ENCODE measurements at places on chromosomes 1 and 21. TPM values are rescaled to one million over a fixed set of nuclear protein-coding genes. Genes with fewer than 3 reads are reported as not detected.

DNA sequence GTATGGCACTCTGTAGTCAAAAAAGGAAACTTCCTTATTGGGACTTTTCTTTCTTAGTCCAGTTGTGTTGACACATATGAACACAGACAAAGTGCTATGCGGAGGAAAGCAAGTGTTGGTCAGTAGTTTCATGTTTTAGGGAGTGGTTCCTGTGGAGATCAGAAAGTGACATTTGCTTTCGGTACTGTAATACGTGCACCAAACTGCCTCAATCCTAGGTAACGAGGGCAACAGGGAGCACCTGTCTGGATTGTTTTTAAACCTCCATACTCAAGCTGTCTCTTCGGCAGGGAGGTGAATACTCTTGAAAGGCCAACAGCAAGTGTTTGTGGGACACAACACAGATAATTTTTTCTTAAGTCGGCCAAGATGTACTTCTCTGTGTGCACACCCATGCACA, 9.1 kb downstream of the RHOU start:
- DNase-seq = no peak

GRCh38 chr1:241695246-241696171, 43.4 kb downstream of the WDR64 start:
- DNase-seq = no peak

- no peak for DNase-seq
Measured at GRCh38 chr1:158056498-158056897, 63.1 kb downstream of the KIRREL1 start.

DNA sequence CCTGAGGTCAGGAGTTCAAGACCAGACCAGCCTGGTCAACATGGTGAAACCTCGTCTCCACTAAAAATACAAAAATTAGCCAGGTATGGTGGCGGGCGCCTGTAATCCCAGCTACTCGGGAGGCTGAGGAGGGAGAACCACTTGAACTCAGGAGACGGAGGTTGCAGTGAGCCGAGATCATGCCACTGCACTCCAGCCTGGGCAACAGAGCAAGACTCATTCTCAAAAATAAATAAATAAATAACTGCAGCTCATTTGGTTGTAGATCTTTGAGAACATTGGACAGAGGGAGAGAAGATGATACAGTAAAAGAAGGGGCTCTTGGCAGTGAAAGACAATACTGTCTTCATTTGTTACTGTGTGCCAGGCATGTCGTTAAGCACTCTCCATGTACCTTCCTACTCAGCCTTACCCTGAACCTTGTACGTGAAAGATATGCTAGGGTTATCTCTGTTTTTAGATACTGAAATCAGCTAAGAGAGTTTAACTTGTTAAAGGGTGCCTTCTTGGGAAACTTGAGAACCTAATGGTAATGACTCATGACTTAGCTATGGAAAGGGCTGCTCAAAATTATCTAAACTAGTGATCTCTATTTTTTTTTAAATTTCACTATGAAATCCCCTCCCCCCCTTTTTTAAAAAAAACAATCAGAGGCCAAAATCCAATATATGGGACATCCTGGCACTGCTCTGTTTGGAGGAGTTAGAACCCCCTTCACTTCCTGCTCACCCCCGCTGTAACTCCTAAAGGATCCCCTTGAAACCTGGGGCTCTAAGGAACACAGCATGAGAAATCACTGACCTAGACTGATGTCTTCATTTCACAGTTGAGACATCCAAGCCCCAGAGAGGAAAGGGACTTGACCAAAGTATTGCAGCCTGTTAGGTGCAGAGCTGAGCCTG, 6.8 kb upstream of the KPNA6 start:
- no peak for DNase-seq

FAM78B gene
- not detected for total RNA-seq

KRTAP21-2 gene
- total RNA-seq = not detected

CSMD2 gene
- total RNA-seq = not detected

GRCh38 chr1:152505083-152505482, 5.5 kb upstream of the LCE5A start:
- no peak for DNase-seq

GRCh38 chr1:154962156-154962749, 671 bp upstream of the PYGO2 start:
- no peak for DNase-seq

DNA sequence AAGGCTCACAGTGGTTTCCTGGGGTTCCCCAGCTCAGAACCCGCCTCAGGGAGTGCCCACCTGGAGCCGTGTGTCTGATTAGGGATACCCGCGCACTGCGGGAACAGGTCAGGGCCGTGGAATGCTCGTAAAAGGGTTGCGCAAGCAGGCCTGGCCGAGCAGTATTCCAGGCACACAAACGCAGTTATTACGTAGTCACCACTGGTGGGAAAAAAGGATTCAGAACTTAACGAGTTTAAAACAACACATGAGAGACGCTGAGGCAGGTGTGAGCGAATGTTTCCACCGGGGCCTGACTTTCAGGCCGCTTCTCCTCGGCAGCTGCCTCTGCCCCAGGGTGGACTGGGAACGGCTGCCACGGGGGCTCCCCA, 18.2 kb downstream of the PLCH2 start:
- no peak for DNase-seq

- no peak for DNase-seq
Measured at GRCh38 chr1:36968730-36969129, 65.6 kb downstream of the GRIK3 start.

TMEM125 gene
- not detected for total RNA-seq

DDI2 gene
- 33.3 TPM for total RNA-seq

All from activated naive CD8-positive, alpha-beta T cell treated with anti-CD3 and anti-CD28 coated beads, Interleukin-2, amount 10 ng/mL, durations not matched to agents 7 days and 5 days (primary cell).